ENCODE measurements at places on chromosomes 4 and X.

DNA sequence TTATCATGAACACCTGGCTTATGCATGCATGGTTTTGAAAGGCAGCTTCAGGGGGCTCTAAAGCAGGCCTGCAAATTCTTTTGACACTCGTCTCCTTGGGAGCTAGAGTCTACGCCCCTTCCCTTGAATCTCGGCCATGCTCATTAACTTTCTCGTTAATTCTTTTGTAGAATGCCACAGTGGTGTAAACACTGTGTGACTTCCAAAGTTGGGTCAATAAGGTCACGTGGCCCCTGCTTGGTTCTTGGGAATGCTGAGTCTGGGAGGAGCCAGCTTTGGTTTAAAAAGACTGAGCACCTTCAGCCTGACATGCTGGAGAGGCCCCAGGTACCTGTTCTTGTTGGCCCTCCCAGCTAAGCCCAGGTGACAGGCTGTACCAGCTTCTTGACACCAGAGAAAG lies 228.4 kb downstream of the DHRSX start:
- DNase-seq: no peak

- no peak for DNase-seq
These were observed 432.3 kb upstream of the ATOH1 start for GRCh38 chr4:93396272-93396671.

GRCh38 chr4:48546336-48546735 lies 56.3 kb downstream of the ZAR1 start:
- peak; percentile 13 for DNase-seq

DNA sequence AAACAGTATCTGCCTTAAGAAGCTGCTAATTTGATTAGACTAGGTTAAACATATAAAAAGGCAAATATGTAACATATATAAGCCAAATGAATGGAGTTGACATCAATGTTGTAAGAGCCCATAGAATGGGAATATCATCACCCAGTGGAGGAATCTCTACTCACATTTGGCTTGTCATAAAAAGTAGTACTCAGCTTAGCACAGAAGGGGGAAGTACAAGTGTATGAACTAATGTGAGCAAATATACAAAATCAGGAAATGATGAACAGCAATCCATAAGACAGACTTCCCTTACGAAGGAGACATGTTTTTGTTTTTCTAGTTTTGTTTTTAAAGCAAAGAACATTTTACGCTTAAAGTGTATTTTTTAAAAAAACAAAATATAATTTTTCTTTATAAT lies 74.9 kb downstream of the MAB21L2 start:
- no peak for DNase-seq

- no peak for DNase-seq
These were observed 21.9 kb downstream of the MED28 start for GRCh38 chr4:17636341-17636695.

GRCh38 chr4:153585026-153585425 lies 99.1 kb upstream of the TLR2 start:
- no peak for DNase-seq

DNA sequence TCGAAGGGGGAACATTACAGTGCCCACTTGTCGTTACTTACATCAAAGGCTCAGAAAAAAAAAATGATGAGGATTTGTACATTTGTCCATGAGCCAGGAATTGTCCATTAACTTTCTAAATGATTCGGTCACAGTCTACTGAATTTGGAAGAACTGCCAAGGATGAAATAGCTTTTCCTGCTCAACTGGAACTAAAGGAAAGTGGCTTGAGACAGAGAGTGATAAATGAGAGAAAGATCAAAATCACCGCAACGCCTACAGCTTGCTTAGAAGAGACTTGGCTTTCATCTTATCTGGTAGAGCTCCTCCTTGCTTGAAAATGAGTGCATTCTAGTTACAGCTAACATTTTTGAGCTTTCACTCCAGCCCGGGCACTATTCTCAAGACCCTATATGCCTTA lies 55.5 kb upstream of the ADGRG2 start:
- DNase-seq: no peak

GRCh38 chr4:122710434-122711308 lies 21.8 kb upstream of the BBS12 start:
- DNase-seq: peak; percentile 19

- no peak for DNase-seq
These were observed 153.6 kb upstream of the EDNRA start for GRCh38 chr4:147327322-147327721.

GRCh38 chrX:129931411-129932015 lies 25.5 kb downstream of the UTP14A start:
- peak; percentile 82 for DNase-seq

DNA sequence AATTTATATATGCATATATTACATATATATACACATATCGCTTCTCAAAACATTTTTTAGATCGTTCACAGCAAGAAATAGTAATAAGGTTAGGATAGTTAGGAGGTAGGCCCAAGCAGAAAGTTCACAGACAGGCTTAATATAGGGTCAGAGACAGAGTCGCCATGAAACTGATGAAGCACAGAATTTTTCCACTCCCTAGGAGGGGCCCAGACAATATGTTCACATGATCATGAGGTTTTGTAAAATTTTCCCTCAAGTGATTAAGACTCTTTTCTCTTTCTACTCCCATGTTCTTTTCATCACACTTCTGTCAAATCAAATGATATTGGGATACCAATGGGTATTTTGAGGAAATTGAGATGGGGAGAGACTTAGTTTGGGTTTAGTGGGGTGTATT lies 5.2 kb upstream of the ENAM start:
- DNase-seq: no peak
